ENCODE measurements at places on chromosomes 13 and 19.

- peak; percentile 64 for DNase-seq
Measured at GRCh38 chr13:41648314-41648935, 191.1 kb downstream of the RGCC start.

GRCh38 chr13:94825507-94825906 is 113.2 kb upstream of the SOX21 start:
- DNase-seq = peak; percentile 83

DNA sequence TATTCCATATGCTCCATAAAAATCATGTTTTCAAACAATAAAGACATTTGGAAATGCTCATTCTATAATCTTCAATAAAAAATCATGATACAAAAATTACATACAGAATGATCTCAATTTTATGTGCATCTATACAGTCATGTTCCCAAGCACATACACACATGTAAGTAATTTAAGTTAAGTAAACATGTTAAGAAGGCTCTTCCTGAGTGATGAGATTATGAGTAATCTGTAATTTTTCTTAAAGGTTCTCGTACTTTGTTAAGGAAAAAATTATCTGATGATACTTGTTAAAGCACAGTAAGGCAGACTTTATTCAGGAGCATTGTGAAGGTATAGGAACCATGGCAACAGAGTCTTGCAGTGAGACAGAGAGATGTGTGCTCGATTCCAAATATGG is 30.0 kb upstream of the DLEU7 start:
- DNase-seq = no peak

- no peak for DNase-seq
Measured at GRCh38 chr19:15443838-15444237, 5.9 kb downstream of the WIZ start.

GRCh38 chr13:113862191-113862930 is 1.5 kb downstream of the GAS6 start:
- DNase-seq = no peak

GRCh38 chr13:77521194-77521593 is 14.3 kb upstream of the SCEL start:
- no peak for DNase-seq

- no peak for DNase-seq
Measured at GRCh38 chr13:73136776-73137175, 78.0 kb downstream of the KLF5 start.

- DNase-seq = no peak
Measured at GRCh38 chr19:50268041-50268440, 61.1 kb downstream of the KCNC3 start.

DNA sequence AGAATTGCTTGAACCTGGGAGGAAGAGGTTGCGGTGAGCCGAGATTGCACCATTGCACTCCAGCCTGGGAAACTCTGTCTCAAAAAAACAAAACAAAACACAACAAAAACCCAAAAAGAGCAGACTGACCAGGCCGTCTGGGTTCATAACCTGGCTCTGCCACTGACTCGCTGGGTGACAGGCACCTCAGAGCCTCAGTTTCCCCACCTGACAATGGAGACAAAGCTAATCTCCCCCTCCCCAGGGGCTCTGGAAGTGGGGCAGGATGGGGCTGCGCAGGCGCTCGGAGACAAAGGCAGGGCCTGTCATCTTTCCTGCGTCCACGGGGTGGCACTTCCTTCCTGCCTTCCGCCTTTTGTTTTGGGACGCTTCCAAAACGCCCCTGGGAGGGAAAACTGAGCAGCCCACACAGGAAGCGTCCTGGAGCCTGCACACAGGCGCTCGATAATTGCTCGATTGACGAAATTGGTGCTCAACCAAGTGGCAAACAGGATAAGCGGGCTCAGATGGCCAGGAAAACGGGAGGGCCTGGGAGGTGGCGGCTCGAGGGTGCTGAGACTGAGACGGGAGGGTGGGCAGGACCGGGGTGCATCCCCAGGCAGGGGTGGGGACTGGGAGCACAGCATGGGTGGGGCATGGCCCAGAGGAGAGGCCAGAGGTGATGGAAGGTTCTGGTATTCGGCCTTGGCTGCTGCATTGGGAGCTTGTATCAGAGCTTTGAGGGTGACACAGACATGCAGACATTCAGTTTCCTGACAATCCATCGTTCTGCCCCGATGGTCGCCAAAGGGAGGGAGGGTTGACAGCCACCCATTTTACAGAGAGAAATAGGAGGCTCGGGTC is 17.8 kb downstream of the SPC24 start:
- peak; percentile 75 for DNase-seq

GRCh38 chr19:2239771-2240770 is 3.4 kb downstream of the SF3A2 start:
- DNase-seq = peak; percentile 29

- no peak for DNase-seq
Measured at GRCh38 chr13:113059891-113060290, 45.7 kb upstream of the F7 start.

DNA sequence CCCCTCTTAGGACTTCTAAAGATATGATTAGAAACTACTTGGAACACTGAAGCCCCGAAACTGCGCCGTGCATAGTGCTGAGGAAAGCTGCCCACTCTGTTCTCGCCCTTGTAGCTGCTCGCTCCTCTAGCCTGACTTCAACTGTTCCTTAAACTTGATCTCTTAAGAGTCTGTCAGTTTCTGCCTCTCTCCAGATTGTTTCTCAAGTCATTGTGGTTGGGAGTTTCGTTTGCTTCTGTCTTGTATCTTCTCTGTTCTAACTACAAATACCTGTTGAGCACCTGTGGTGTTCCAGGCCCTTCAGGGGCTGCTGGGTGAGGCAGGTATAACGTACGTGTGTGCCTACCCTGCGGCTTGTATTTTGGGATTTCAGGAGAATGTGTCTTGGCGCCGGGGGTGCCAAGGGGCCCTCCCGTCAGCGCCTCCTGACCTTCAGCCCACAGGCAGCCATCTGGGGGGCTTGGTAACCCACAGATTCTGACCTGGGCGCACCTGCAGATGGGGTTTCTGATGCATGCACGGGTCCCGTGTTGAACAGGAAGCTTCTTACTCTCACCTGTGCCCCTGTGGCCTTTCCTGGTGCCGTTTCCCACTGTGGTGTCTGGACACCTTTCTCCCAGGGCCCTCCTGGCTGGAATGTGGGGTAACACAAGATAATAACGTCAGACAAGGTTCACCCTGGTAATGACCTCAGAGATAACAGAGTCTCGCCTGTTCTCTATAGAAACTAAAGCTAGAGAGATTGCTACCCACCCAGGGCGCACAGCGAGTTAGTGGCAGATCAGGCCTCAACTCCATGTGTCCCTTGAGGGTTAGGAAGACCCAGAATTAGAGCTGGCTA is 17.2 kb upstream of the DCUN1D2 start:
- no peak for DNase-seq

GRCh38 chr13:97376981-97377380 is 57.0 kb upstream of the RAP2A start:
- DNase-seq = no peak

GRCh38 chr19:3365836-3366752 is at the start of gene NFIC:
Gene NFIC (plus strand): TSS chr19:3366583. CDS start chr19:3366637, 54 bp downstream.
- DNase-seq = no peak

DNA sequence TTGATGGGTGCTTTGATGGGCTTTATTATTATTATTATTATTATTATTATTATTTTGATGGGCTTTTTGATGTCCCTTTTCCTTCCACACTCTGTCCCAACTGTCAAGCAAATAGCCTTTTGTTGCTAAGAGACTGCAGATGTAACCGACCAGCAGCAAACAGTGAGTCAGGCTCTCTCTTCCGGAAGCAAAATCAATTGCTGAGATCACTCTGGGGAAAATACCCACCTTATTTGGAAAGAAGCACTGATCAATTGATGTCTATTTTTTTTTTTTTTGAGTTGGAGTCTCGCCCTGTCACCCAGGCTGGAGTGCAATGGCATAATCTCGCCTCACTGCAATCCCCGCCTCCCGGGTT is 2.9 kb downstream of the LDLR start:
- peak; percentile 59 for DNase-seq

DNA sequence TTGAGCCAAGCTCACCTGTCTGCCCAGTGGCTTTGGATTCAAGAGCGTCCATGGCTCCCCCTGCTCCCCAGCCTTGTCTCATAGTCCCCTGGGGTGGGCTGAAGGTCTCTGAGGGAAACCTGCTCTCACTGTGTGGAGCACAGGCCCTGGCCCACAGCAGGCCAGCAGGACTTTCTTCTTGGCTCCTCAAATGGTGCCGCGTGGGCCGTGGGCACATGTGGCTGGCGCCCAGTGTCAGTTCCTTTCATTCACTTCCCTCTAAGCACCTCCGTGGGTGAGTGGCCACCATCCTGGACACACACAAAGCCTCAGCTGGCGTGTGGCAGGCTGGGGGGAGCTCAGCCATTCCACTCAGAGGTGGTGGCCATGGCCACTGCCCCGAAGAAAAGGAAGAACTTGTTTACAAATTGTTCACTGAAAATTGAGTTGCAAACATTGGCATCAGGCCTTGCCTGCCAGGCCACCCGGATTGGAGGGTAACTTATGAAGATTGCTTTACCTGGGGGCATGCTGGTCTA is 53.1 kb downstream of the C1QTNF9 start:
- DNase-seq = no peak

DNA sequence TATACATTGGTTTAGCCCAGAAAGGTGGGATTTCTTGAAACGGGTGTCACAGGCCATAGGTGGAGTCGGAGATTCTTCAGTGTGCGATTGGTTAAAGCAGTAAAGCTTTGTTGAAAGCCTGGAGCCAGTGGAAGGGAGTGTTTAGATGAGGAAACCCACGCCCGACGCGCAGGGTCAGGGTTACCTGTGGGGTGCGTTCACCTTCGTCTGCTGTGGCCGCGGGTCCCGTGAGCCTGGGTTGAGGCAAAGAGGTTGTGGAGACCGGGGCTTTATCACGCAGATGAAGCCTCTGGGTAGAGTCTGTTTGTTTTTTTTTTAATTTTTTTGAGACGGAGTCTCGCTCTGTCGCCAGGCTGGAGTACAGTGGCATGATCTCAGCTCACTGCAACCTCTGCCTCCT is 30.4 kb downstream of the ATP11A start:
- no peak for DNase-seq

DNA sequence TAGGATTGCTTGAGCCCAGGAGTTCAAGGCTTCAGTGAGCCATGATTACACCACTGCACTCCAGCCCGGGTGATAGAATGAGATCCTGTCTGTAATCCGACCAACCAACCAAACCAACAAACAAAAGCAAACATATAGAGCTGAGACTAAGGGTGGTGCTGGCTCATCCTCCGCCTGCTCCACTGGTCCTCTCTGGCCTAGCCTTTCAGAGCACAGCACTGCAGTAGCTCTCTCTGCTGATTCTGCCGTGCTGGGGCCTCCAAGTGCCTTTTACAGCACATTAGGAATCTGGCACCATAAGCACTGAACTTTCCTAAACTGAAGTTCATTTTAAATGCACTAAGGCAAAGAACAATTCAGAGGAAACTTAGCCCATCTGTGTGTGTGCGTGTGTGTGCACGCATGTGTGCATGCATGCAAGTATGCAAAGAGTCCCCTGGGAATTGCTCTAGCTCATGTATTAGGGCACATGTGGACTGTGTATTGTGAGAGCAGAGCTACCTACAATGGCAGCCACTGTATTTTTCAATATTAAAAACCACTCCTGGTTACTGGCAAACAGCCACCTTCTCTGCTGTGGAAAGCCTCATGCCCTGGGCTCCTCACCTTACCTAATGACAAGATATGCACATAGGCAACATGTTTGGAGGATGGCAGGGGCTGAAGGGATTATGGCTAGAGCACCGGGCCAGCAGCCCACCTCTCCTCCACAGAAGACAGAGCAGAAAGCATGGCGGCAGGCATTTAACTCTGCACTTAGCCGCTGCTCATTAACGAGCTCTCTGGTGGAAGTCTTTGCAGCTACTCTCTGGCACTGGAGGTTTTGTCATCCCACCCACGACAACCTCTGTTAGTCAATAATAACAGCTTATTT is 223.1 kb upstream of the TSHZ3 start:
- no peak for DNase-seq

DNA sequence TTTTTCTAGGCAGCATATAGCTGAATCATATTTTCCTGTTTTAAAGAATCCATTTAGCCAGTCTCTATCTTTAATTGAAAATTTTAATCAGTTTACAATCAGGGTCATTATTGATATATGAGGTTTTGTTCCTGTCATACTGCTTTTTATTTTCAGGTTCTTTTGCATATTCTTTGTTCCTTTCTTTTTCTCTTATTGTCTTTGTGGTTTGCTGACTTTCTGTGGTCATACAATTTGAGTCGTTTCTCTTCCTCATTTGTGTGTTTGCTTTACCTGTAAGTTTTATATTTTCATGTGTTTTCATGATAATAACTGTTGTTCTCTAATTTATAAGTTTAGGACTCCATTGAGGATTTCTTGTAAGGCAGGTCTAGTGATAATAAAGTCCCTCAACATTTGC is 812.6 kb downstream of the DACH1 start:
- no peak for DNase-seq

GRCh38 chr13:111667757-111668156 is 347.3 kb downstream of the TEX29 start:
- no peak for DNase-seq

DNA sequence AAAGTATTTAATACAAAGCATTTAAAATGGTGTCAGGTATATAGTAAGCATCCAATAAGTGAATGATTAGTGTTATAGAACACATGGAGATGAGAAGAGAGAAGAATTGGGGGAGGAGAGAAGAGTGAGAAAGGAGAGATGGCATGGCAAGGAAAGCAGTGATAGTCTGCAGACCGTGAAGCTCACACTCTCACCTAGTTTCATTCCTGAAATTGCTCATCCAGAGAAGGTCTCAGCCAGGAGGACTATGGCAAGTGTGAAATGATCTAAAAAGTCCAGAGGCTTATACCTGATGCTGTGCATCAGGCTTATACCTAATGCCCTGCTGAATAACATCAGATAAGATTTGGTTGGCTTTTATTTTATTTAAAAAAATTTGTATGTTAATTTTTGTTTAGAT is 351.6 kb upstream of the KLF12 start:
- no peak for DNase-seq

DNA sequence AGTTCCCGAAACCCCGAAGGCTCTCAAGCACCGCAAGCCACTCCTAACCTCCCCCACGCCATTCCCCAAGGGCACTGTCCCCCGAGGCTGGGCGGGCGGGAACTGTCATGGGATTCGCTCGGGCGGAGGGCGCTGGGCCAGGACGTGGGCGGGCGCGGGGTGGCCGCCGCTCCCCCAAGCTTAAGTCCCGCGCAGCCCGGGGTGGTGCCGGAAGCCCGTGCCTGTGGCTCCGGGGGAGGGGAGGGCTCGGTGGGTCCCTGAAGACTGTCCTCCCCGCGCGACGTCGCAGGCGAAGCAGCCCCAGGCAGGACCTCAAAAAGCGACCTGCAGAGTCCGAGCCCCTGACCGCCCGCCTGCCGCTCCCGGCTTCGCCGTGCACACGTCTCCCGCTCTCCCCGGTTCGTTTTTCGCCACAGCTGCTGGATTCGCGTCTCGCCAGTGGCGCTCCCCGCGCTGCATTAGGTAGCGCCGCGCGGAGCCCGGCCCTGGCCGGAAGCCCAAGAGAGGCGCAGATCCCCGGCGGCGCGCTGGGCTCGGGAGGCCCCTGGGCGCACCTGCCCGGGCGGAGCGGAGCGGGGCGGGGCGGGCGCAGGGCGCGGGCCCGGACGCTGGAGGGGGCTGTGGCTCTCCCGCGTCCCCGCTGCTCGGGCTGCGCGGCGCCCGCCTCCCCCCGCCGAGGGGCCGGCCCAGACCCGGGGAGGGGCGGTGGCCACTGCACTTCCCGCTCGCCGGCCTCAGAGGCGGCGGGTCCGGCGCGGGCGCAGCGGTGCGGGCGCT is at the start of gene FARP1:
TSS of gene FARP1 (plus strand) at position 715 of the 777 bp plus-strand sequence. CDS start 70,149 bp downstream, outside the sequence.
- peak; percentile 22 for DNase-seq

Measured in pons (tissue), 1 donor.